Omental fat pad (tissue), 4 donors: ENCODE measurements at places on chromosomes 6 and 20.

DNA sequence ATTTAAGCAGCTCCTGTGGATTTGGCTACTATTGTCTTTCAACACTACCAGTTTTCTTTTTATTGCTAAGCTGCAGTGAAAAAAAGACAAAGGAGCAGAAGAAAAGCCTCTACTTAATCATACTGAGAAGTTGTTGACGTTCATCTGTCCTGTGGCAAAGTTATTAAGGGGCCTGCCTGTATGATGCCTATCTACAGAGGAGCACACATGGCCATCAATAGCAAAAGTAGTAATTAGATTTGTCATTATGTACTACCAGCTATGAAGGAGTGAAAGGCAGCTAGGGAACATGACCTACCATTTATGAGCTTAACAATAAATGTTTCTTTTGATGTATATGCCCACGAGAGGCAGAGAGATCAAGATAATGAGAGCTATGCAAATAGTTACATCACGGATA is 620.9 kb downstream of the PHF3 start:
- DNase-seq = no peak

- no peak for DNase-seq
These were observed 31.4 kb downstream of the SENP6 start for GRCh38 chr6:75633045-75633444.

DNA sequence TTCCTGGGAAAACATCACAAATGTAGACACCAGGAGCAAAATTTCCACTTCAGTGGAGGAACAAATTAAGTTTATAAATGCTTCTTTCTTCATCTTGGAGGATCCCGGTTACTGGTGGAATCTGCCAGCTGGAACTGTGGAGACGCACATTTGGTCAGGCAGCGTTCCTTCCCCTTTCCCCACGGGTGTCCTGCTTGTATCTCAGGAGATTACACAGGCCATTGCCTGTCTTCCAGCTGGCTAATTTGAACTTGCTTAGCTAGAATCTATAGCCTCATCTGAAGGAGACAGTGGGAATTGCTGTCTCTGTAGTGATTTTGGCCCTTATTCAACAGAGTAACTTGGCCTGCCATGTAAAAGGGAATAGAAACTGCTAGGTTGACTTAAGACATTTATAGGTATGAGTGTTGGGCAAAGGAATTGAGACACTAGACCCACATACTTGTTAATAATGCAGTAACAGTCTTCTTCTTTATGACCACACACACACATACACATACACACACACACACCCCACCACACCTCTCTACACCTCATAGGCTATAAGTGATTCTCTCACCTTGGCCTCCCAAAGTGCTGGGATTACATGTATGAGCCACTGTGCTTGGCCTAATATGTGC is 34.4 kb downstream of the TSBP1 start:
- DNase-seq = no peak

DNA sequence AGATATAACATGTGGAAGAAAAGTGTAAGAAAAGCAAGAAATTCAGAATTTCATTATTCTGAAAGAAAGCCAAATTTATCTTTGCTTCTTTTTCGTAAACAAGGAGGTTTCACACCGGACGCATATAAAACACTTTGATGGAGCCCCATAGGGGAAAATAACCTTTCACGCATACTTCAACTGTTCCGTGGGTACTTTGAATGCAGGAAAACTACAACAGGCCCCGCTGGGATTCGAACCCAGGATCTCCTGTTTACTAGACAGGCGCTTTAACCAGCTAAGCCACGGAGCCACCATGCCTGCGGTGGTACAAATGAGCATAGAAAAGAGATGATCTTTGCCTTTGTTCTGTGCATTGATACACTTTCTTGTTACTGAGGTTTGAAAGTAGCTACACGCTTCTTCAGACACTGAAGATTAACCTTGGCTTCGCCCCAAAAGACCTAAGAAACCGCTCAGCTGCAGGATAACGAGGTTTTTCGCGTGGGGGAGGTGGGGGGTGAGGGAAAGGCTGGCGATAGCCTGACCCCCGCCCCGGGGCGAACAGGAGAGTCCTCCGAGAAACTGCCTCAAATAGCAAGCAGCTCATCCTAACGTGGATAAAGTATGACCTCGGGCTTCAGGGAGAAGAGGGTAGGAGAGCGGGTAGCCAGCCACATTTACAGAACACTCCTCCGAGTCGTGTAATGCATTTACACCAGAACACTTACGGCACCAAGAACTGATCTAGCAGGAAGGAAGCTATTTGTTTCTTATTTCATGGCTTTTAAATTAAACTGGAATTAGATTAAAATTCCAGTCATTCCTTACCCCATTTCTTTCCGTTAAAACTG is 5.3 kb upstream of the HMGN4 start:
- peak; percentile 94 for DNase-seq

- no peak for DNase-seq
These were observed 154.0 kb downstream of the TSHZ2 start for GRCh38 chr20:53126185-53126584.

GRCh38 chr6:112037783-112038216 is 16.1 kb upstream of the CCN6 start:
- DNase-seq = no peak

GRCh38 chr6:166719019-166719418 is 92.0 kb upstream of the RPS6KA2 start:
- DNase-seq = no peak

DNA sequence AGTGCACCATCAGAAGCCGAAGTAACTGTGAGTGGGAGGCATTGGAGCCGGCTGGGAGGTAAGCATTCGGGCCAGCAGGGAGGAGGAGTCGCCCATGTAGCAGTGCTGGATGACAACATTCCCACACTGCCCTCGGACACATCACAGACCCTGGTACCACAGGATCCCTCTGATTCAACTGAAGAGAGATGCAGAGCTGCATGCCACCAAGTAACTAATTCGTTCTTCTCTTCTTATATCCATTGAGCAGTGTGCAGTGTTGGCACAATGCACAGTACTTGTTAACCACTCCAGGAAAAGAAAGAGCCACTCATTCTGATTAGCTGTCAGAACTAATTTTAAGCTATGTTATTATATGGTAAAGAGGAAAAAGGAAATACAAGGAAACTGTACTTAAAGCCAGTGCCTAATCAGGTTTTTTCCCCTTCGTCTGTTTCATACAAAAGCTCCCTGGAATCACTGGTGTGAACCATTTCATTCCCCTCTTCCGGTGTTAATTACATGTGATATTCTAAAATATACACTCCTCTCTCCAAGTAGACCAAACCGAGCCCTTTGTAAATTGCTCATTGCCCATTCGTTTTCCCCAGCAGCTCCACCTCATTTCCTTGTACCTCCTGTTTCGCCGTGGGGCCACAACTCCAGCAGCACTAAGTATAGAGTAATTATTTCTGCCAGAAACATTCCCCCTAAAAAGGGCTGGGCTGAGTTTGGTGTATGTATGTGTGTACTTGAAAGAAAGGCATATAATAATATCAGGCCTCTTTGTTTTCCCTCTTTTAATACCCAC is 32.4 kb upstream of the ADTRP start:
- DNase-seq = no peak

DNA sequence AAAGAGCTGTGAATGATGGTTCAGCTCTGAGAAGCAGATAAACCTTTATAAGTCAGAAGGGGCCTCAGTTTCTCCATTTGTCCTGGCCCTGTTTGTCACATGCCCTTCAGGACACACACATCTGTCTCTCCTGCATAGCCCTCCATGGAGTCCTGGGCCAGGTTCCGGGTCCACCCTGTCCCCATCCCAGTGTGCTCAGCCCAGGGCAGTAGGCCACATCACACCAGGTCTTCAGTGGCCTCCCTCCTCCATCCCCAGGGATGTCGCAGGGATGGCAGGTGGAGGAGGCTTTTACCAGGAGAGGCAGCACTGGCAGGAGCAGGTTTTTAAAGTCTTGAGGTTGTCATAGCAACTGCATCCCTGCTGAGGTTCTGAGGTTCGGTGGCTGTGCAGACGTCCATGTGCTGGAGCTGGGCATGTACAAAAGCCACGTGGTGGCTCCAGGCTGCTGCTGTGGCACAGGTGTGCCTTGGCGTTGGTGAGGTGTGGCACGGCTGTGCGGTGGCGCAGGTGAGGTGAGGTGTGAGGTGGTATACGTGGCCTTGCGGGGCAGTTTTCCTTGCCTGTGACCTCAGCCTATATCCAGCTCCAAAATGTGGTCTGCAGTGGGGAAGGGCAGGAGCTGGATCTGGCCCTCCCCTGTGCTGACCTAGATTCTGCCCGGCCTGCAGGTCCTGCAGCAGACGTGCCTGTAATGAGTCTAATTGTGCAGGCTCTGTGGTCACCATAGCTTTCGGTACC is 8.0 kb upstream of the NPBWR2 start:
- DNase-seq = no peak

DNA sequence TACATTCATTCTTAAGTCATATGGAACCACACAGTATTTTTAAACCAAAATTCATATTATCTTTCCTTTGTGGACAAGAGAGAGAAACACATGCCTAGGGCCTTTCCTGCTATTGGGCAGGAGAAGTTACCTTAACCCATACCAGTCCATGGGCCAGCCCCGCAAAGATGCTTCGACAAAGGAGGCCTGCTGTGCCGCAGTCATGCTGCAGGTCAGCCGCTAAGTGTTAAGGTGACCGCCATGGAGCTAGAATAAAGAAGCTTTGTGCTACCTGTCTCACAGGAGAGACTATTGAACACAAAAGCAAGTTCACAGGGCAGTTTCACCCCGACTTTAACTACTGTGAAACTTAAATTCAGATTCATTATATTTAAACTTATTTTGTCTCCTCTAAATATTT is 62.3 kb upstream of the TMEM181 start:
- DNase-seq = no peak

- no peak for DNase-seq
These were observed 1.6 kb downstream of the AP5S1 start for GRCh38 chr20:3821996-3822395.

- DNase-seq = no peak
These were observed 18.5 kb upstream of the C6orf141 start for GRCh38 chr6:49531774-49532569.

GRCh38 chr6:168364793-168365421 is 45.3 kb upstream of the DACT2 start:
- DNase-seq = no peak

- no peak for DNase-seq
These were observed 30.6 kb downstream of the FASTKD5 start for GRCh38 chr20:3129094-3129493.

DNA sequence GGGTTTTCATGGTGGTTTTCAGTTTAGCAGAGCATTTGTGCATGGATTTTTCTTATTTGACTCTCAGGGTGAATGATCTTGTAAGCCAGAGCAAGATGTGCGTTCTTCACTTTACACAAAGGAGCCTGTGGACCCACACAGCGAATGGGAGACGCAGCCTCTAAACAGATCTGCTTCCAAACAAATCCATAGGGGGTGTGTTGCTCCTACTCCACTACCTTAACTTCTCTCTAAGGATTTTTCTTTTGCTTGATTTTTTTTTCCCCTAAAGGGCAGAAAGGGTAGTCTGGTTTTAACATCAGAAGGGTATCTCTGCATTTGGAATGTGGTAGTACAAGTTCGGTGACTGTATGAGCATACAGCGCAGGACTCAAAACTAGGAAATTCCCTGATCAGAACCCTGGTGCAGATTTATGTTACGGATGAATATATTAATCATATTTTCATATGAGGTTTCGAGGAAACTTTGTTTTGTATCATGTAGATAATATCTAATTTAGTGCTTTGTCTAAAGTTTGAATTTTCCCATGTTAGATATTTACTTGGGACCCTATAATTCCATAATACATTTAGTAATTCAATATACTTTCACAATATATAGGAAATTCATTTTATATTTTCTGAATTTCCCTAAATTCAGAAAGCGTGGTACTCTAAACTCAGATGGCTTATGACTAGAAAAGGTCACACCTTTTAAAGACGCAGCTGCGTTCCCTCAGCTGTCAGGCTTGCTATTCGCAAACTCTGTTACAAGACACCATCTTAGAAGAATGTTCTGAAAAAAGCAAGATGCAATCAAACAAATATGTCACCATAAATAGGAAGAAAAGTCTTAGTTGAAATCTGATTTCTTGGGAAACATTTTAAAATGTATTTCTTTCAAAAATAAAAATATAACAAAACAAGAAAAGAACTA is 196.9 kb downstream of the TMEM242 start:
- no peak for DNase-seq

DNA sequence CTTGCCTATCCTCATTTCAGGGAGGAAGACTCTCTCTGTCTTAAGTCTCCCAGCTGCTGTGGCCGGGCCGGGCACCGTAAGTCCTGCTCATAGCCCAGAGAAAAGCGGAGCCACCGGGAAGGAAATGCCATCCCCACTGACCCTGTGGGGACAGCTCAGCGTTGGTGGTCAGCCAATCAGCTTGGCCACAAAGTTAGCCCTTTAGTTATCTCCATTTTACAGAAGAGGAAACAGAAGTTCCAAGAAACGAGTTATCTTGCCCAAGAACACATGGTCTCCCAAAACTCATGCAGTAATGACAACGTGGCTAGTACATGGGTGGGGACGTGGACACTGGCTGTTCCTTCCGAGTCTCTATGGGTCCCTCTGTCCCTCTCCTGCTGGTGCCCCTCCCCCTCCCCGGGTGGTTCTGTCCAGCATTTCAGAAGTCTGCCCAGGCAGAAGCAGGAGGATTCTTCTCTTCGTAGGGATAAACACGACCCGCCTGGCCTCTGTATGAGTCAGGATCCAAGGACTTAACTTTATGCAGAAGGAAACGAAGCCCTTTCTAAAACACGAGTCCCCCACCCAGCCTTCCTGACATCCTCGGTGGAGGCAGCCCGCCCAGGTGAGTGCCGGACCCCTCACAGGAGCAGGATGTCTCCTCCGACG is 273.8 kb downstream of the CDH4 start:
- no peak for DNase-seq

DNA sequence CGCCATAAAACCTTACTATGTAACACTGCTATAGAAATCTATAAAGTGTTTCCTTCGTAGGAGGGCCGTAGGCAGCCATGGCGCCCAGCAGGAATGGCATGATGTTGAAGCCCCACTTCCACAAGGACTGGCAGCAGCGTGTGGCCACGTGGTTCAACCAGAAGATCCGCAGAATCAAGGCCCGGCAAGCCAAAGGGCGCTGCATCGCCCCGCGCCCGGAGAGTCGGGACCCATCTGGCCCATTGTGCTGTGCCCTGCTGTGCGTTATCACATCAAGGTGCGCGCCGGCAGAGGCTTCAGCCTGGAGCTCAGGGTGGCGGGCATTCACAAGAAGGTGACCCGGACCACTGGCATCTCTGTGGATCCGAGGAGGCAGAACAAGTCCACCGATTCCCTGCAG is 62.4 kb downstream of the TRIM27 start:
- no peak for DNase-seq

GRCh38 chr20:32585586-32586127 is 524 bp upstream of the NOL4L start:
- no peak for DNase-seq

DNA sequence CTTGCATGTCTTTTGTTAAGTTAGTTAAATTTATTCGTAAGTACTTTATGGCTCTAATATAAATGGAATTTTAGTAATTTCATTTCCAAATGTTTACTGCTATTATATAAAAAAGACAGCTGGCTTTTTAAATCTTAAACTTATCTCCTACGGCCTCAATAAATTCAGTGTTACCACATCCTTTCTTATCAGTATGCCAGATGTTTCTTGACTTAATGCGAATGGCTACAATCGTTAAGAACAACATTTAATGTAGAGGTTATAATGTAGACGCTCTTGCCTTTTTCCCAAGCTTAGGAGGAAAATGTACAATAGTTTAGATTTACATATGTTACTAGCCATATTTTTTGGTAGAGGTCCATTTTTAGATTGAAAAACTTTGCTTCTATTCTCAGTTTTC is 659.4 kb downstream of the TENT5A start:
- DNase-seq = no peak

GRCh38 chr20:43658723-43659419 is 8.0 kb upstream of the MYBL2 start:
- DNase-seq = no peak

- no peak for DNase-seq
These were observed 830.9 kb upstream of the GJE1 start for GRCh38 chr6:141301779-141302178.

- no peak for DNase-seq
These were observed 1078.2 kb downstream of the EPHA7 start for GRCh38 chr6:92341201-92341600.
